Stimulated activated CD8-positive, alpha-beta memory T cell treated with anti-CD3 and anti-CD28 coated beads, Interleukin-15, amount 100 ng/mL, for 1 hour (primary cell): ENCODE measurements at places on chromosomes 2 and 18.

DNA sequence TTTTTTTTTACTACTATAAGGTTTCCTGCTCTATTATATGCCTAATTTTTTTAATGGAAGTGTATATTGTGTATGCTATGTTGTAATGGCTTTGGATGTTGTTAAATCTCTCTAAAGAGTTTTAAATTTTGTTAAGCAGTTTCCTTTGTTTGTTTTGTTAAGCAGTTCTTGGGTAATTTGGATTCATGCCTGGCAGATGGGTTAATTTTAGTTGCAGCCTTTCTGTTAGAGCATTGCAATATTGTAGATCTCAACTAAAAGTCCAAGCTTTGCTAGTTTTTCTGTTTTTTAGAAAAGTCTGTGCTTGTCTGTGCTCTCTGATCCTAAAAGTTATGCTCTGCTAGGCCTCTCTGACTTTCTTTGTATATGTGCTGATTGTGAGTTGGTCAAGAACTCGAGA, 1229.0 kb upstream of the NRXN1 start:
- no peak for DNase-seq

DNA sequence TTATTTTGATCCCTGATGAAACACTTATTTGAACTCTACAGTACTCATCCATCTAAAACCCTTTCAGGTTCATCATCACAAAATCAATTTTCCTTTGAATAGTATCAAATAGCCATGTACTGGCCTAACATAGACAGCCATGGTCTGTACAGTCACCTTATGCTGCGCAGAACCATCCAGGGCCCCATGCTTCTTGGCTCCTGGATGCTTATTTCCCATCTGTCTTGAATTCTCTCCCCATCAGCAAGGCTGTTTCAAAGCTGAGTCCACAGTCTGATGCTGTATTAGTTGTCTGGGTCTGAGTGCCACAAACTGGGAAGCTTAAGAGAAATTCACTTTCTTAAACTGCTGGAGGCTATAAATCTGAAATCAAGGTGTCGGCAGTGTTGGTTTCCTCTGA, 290.2 kb downstream of the OSR1 start:
- DNase-seq: no peak

DNA sequence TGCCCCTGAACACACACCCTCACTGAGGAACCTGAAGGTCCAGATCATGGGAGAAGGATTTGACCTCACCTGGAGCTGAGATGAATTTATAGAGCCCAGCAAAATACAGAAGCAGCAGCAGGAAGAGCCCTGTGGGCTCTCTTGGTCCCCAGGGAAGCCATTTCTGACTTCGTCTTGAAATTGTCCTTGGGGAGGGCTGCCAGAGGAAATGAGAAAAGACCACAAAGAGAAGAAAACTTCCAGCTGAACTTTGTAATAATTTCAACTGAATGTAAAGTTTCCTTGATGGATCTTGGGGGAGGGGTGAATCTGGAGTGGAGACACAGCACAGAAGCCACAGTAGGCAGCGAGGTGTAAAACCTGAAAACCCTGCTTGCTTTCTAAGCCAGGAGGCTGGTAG, 500.9 kb upstream of the NXPH2 start:
- DNase-seq: no peak

GRCh38 chr2:74703373-74703772, 49.3 kb downstream of the SEMA4F start:
- no peak for DNase-seq

DNA sequence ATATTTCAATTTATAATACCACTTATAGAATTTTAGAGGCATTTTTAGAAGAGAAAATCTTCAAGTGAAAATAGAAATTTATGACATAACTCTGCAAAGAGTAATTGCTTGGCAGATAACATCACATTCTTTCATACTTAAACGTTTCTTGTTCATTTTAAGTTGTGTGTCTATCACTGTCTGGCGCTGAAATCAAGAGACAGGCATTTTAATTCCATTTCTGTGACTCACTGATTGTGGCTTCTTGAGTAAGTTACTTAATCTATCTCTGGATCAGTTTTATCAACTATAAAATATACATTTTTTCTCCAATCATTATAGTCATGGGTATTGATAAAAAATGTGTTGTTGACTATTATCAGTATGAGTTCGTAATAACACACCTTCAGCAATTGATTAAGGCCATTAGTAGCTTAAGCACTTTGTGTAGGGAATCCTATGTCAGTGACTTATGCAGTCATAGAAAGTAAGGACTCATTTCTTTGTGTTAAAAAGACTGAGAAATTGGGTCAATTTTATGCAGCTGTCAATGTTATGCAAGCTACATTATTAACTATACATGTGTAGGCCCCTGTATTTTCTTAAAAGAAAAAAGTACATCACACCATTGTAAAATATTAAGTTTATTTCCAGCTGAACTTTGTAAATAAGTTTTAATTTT, 497.3 kb downstream of the CCDC85A start:
- DNase-seq: no peak

GRCh38 chr2:43347746-43348145, 121.3 kb upstream of the ZFP36L2 start:
- DNase-seq: no peak

- no peak for DNase-seq
These were observed 201.5 kb downstream of the RNF144A start for GRCh38 chr2:7118606-7119131.

GRCh38 chr18:37672932-37673595, 107.5 kb upstream of the CELF4 start:
- DNase-seq: no peak

- no peak for DNase-seq
These were observed 439.8 kb upstream of the LYPD1 start for GRCh38 chr2:133109772-133110171.

- DNase-seq: no peak
These were observed 40.7 kb downstream of the PKP4 start for GRCh38 chr2:158497486-158497885.

DNA sequence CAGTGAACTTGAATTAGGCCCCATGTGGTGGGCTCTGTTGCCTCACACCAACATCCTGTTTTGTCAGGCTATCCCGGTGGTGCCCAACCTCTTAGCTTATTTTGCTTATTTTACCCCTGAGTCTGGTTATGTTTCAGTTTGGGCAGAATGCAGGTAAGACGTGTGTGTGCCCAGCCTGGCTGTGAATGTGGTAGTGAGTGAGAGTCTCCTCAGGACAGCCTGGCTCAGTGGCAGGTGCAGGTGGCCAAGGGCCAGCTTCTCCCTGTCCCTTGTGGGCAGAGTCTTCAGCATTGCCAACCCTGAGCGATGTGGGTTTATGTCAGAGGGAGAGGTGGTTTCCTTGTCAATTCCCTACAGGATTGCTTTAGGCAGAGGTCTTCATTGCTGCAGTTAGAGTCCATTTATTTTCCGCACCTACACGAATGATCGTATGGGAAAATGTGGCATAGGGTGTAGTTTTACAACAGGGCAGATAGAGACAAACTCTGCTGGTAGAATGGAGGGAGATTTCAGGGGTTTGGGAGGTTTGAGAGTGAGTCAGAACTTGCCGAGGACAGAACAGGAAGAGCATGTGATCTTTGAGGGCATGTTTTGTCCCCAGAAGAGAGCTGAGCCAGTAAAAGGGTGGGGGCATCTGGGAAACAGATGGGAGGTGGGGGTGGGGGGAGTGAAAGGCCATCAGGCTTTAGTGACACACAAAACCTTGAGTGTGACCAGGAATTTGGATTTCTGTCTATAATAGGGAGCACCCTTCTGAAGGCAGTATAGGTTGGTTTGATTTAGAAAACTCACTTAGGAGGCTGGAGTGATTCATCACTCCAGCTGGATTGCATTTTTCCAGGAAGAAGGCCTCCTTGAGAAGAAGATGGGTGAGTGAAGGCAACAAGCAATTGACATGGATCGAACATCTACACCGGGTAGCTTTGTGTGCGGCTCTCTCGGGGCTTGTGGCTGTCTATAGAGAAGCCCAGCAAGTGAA, 156.2 kb upstream of the CELF4 start:
- DNase-seq: no peak

DNA sequence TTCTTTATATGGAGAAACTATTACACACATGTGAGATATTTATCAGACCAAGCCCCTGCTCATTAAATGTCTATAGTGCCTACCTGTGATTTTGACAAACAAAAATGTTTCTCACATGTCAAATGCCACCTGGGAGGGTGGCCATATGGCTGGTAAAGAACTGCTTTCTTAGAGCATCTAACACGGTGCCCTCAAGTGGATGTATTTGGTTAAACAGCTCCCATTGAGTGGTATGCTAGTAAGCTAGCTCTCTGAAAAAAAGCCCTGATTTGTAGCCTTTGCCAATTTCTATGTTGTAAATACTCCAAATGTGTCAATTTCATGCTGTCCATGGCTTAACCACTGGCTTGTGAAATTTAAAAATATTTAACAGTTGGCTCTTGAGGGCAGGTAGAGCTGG, 94.6 kb downstream of the PMAIP1 start:
- no peak for DNase-seq

DNA sequence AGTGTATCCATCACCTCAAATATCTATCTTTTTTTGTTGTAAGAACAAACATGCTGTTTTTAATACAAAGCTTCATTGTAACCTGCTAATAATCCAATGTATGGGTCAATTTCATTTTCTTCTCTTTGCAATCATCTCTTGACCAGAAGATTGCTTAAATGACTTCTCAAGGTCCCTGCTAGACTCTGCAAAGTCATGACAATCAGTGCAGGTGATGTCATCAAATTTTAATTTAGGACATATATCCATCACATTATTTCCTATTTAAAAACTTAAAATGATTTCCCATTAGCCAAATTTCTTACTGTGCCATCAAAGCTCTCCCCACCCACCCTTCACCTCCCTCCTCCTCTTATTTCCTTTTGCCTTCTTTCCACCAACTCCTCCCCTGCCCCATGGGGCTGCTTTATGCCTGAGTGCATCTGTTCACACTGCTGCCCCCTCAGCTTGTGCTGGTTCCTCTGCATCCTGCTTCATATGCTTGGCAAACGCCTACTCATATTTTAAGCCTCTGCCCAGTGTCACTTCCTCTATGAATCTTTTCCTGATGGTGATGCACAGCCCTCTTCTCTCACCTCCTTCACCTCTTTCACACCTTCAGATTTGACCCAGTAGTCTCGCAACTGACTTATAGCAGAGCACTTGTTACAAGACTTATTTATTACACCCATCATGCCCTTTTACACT, 20.3 kb downstream of the PLEK start:
- DNase-seq: no peak

DNA sequence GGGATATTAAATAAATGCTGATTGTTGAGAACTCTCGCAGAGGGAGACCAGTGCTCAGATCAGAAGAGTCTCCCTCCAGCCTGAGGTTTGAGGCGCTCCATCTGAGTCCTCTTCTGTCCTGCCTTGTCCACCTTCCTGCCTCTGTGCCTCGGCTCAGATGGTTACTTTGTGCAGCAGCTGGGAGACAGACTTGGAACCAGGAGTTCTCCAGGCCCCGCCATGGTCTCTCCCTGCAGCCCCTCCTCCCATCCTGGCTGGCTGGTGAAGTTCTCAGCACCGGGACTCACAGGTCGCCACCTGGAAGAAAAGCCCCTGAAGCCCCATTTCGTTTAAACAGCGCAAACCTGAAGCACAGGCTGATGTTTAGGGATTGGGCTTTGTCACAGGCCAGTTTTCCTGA, 60.6 kb downstream of the DDX1 start:
- no peak for DNase-seq

- DNase-seq: no peak
These were observed 199.7 kb downstream of the SMAD2 start for GRCh38 chr18:47730795-47731194.

GRCh38 chr2:100891906-100892642, 72.1 kb downstream of the NPAS2 start:
- no peak for DNase-seq

DNA sequence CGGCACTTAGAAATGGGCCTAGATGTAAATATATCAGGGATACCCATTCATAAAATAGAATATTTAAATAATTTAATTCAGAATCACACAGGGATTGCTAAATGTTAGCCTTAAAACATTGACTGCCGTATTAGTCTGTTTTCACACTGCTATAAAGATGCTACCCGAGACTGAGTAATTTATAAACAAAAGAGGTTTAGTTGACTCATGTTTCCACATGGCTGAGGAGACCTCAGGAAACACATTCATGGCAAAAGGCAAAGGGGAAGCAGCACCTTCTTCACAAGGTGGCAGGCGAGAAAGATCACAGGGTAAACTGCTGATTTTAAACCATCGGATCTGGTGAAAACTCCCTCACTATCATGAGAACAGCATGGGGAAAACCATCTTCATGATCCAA, 223.6 kb upstream of the GULP1 start:
- DNase-seq: no peak

GRCh38 chr2:232993231-232993821, 19.7 kb downstream of the NGEF start:
- DNase-seq: no peak

DNA sequence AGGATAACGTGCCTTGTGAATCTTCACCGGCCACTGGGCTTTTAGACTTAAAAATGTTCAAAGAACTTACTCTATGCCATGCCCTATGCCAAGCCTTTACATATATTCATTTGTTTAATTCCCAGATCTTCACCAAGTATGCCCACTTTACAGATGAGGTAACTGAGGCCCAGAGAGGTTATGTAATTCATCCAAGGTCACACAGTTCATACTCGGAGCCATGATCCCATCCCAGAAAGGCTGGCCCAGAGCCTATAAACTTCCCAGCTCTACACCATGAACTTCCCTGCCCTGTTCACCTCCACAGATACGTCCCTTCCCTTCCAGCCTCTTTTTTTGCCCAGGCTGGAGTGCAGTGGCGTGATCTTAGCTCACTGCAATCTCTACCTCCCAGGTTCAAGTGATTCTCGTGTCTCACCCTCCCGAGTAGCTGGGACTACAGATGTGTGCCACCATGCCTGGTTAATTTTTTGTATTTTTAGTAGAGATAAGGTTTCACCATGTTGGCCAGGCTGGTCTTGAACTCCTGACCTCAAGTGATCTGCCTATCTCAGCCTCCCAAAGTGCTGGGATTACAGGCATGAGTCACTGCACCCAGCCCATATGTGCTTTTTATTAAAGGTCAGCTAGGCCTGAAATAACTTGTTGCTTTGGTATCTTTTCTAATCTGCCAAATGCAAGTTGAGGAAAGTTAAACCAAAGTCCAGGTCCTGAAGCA, 44.1 kb downstream of the MTHFD2 start:
- no peak for DNase-seq

DNA sequence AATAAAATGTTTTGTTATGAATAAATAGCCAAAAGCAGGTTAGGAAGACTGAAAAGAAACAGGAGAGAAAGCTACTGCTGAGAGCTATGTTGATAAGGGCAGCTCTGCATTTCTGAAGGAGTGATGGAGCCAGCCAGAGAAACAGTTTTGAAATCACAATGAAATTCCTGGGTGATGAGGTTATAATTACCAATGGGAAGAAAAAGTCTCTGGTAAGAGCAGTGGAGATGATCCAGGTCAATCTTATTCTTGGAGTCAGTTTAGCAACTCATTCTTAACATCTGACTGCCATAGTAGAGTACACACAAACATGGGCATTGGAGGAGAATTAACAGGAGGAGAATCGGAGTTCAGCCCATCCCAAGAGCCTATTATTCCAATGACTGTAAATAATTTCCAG, 2.4 kb downstream of the ALKAL2 start:
- DNase-seq: no peak

- DNase-seq: no peak
These were observed 219.6 kb downstream of the MBD2 start for GRCh38 chr18:54004828-54005227.
